ENCODE measurements at places on chromosomes 4 and X. TPM values are rescaled to one million over a fixed set of nuclear protein-coding genes. Genes with fewer than 3 reads are reported as not detected.

DNA sequence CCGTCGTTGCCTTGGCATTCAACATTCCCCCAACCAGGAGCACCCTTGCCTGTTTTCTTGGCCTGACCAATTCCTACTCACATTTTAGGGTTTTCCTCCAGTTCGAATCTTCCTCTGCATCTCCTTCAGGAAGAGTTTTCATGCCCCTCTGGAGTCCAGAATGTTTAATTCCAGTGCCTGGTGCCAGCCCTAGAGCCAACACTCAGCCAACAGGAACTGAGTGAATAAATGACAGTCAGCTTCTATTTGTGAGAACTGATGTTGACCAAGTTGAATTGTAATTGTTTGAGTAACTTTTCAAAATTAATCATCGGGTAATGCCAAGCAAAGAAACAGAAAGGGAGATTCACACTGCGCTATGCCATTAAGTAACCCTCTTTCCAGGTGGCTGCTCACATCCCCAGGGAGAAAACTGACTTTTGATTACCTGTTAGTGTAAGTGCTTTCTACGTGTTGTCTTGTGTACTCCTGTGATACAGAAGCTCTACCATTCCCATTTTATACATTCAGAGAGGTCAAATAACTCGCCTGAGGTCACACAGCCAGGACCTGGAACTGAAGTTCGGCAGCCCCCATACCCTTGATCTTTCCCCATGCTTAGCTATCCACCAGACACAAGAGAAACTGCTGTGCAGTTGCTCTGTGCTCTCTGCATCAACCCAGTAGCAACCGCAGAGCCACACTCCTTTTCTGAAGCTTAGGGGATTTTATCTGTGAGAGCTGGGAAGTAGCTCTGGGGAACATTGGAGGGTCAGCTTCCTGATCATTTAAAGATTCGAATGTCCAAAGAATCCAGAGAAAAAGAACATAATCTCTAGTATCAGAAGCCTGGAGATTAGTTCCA lies 19.0 kb upstream of the SLC2A9 start:
- DNase-seq = no peak

- no peak for DNase-seq
These were observed 14.4 kb upstream of the ELF2 start for GRCh38 chr4:139191373-139191772.

GRCh38 chr4:25590171-25590570 lies 65.5 kb upstream of the SLC34A2 start:
- DNase-seq = no peak

- DNase-seq = no peak
These were observed 1459.9 kb downstream of the PCDH7 start for GRCh38 chr4:32180086-32180485.

- peak; percentile 12 for DNase-seq
These were observed 36.8 kb downstream of the RTL5 start for GRCh38 chrX:72094894-72095293.

DNA sequence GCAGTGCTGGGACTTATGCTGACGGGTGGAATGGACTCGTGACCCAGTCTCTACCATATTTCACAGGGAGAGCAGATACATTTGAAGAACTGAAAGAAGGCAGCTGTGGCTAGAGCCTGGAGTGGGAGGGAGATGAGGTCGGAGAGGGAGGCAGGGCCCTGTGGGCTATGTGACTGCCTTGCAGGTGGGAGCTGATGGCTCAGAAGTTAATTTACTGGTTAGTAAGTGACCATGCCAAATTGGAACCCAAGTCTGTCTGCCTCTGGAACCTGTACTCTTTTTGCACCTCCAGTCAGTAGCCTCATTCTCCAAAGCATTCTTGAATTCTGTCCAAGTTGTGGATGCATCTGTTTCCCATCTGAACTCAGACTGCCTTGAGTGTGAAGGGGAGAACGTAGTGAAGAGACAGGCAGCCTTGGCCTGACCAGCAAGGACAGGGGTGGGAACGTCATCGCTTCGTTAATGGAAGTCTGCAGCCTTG lies 92.3 kb downstream of the REPS2 start:
- DNase-seq = no peak

DAPP1 gene
- not detected for polyA plus RNA-seq

CCDC158 gene
- not detected for polyA plus RNA-seq

TRIM75 gene
- not detected for polyA plus RNA-seq

- DNase-seq = no peak
These were observed 680.9 kb upstream of the ATOH1 start for GRCh38 chr4:93147524-93148212.

UGT2A1 gene
- not detected for polyA plus RNA-seq

GRCh38 chrX:31546126-31546525 lies 474.3 kb upstream of the FTHL17 start:
- DNase-seq = peak; percentile 76

- DNase-seq = peak; percentile 39
These were observed 27.8 kb downstream of the PIR start for GRCh38 chrX:15465347-15465746.

PWWP3B gene
- polyA plus RNA-seq = not detected

SMAD1 gene
- 12.2 TPM for polyA plus RNA-seq

GRCh38 chr4:125369098-125369497 lies 54.3 kb downstream of the FAT4 start:
- DNase-seq = no peak

DNA sequence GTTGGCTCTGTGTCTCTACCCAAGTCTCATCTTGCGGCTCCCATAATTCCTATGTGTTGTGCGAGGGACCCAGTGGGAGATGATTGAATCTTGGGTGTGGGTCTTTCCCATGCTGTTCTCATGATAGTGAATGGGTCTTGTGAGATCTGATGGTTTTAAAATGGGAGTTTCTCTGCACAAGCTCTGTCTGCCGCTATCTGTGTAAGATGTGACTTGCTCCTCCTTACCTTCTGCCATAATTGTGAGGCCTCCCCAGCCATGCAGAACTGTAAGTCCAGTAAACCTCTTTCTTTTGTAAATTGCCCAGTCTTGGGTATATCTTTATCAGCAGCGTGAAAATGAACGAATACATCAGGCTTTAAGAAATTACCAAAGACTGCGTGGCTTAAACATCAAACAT lies 31.2 kb downstream of the STIM2 start:
- DNase-seq = no peak

PUDP gene
- polyA plus RNA-seq = 29.4 TPM

- DNase-seq = no peak
These were observed 58.0 kb upstream of the CHRDL1 start for GRCh38 chrX:110853610-110854009.

CLNK gene
- not detected for polyA plus RNA-seq

DNA sequence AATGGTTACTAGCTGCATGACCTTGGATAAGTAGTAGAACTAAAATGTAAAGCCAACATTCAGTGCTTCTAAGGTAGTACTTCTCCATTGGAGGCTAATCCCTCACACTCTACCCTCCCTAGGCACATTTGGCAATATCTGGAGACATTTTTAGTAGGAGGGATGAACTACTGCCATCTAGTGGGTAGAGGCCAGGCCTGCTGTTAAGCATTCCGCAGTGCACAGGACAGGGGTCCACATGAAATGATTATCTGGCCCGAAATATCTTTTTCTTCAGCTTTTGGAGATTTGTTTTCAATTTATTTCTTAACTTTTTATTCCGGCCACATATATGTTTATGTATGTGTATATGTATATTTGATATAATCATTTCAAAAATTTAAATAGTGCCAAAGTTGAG lies 36.0 kb upstream of the SPANXC start:
- peak; percentile 6 for DNase-seq

DNA sequence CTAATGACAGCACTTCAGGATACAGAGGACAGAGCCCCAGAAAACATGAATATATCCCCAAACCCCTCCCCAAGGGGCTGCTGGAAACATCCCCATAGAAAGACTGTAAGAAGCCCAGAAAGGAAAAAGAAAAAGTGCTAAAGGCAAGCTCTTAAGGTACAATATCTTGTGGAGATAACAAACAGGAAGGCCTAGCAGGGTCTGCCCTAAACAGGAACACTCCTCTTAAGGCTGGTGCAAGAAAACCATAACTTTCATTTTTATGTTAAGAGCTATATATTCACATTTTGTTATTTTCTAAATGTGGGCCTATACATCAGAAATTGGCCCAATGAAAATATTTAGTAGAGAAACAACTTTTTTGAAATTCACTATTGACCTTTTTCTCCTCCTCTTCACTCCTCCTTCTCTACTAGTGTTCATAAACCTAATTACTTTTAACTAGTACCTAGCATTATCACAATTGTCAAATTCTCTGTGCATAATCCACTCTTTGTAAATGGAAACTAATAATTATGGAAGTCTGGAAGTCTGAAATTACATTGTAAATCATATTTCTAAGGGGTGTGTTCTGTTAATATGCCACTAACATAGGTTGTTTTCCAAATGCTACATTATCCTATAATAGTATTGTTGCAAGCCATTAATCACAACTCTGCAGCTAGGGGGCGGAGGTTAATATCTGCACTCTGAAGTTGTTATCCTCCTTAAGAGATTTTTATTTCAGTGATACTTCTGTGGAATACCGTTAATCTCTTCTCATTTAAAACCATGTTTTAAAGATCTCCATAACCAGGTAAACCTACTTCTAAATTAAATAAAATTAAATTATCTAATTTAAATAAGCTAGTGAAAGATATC lies 59.8 kb downstream of the CASK start:
- DNase-seq = no peak

- peak; percentile 64 for DNase-seq
These were observed 194.0 kb downstream of the GASK1B start for GRCh38 chr4:157978680-157979361.

CLGN gene
- 0.55 TPM for polyA plus RNA-seq

DNA sequence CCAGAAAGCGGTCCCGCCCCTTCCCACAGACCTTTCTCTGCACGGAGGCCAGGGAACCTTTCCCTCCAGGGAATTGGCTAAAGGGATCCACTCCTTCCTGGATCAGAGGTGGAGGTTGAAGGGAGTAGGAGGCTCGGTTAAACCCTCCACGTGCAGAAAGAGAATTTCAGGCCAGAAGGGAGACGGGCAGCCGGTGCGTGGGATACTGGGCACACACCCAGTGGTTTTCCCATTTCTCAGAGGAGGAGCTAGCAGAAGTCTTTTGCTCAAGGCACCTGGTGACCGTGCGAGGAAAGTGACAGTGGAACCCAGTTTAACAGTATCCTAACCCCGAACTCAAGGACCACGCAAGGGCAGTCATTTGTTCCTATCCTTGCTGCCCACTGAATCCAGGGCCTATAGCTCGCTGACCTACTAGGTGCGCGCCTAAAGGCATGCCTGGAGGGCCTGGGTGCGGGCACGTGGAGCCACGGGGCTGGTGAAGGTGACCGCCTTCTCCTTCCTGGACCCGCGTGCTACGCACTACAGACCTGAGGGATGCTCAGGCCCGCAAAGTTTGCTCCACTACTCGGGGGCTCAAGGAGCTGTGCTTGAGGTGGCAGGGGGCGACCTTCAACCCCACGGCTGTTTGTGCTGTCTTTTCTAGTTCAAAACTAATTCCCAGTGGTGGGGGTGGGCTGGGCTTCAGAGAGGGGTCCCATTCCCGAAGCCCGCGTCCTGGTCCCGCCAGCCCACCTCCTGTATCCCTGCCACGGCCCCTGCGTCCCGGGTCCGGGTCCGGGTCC lies 587 bp upstream of the AFF2 start:
- DNase-seq = no peak

MAGEA2B gene
- not detected for polyA plus RNA-seq

USP17L10 gene
- not detected for polyA plus RNA-seq

DNA sequence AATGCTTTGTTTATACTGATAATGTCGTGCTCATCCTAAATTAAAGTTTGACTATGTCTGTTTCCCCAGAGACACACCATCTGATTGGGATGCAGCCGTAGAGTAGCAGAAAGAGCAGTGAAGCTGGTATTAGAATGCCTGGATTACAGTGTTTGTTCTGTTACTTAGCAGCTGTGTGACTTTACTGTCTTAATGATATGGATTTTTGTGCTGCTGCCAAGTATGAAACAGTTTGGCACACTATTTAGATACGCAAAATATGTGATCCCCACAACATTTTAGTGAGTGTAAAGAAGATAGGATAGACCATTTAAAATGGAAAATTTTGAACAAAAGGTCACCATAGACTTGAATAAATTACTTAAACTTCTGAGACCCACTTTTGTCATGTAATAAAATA lies 1.2 kb upstream of the CHIC1 start:
- DNase-seq = peak; percentile 37

FHDC1 gene
- polyA plus RNA-seq = 0.09 TPM

CC2D2A gene
- 20.8 TPM for polyA plus RNA-seq

- DNase-seq = no peak
These were observed 74.6 kb upstream of the GRXCR1 start for GRCh38 chr4:42817913-42818312.

HSFX2 gene
- polyA plus RNA-seq = 0.36 TPM

GRCh38 chrX:40142417-40142816 lies 44.7 kb upstream of the BCOR start:
- DNase-seq = no peak

SLC49A3 gene
- 0.36 TPM for polyA plus RNA-seq

DNA sequence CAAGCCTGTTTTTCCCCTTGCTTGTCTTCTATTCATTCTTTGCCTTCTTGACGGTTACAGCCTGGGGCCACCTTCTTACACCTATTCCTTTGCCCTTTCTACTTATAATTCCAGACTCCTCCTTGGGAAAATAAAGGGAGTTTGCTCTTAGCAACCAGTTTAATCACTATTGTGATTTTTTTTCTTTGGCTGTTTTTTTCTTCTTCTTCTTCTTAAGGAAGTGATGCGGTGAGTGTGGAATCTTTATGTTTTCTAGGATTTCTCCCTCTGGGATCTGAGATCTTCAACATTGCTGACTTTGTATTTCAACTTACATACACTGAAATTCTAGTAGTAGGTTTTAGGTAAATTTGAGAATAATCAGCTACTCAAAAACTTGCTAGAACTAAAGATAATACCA lies 1.1 kb upstream of the KLHL13 start:
- DNase-seq = peak; percentile 10

- DNase-seq = peak; percentile 79
These were observed 39.0 kb downstream of the STX18 start for GRCh38 chr4:4502694-4503311.

DNA sequence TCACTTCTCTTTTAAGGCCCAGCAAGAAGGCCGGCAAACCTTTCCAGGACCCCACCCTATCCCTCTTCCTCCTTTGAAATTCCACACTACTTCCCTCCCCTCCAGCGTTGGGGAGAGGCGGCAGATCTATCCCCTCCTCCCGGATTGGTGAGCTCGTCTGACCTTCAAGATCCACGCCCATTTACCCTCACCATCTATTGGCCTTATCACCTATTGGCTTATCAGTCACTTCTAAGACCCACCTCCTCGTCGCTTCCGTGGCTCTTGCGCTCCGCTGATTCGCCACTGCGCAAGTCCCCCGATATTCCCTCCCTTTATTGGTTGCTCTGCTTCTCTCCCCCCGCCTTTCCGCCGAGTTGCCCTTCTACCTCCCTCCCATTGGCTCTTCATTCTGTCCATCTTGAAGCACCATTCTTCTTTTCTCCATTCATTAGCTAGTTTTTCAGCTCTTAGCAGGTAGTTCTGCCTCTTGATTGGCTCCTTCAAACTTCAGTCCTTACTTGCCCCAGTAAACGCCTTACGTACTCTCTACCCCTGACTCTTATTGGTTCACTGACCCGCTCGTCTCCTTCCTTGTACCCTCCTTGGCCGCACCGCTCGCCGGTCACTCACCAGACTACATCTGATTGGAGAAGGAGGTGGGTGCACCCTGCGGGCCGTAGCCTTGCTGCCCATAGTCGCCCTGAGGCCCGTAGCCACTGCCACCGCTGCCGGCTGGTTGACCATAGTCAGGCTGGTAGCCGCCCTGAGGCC lies 4.8 kb upstream of the PRICKLE3 start:
- peak; percentile 100 for DNase-seq

REPS2 gene
- polyA plus RNA-seq = 0.01 TPM
